ENCODE measurements at places on chromosomes 2 and 18.

GRCh38 chr2:101354420-101355311, 32.6 kb downstream of the CREG2 start:
- ATAC-seq = no peak

- no peak for ATAC-seq
Observed at GRCh38 chr18:2485983-2486382, 85.3 kb downstream of the METTL4 start.

DNA sequence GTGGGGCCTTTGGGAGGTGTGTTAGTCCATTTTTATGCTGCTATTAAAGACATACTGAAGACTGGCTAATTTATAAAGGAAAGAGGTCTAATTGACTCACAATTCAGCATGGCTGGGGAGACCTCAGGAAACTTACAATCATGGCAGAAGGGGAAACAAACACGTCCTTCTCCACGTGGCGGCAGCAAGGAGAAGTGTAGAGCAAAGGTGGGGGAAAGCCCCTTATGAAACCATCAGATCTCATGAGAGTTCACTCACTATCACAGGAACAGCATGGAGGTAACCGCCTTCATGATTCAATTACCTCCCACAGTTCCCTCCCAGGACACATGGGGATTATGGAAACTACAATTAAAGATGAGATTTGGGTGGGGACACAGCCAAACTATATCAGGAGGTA, 187.1 kb upstream of the OSR1 start:
- no peak for ATAC-seq

- no peak for ATAC-seq
Observed at GRCh38 chr18:22915337-22915736, 17.8 kb upstream of the RBBP8 start.

- ATAC-seq = no peak
Observed at GRCh38 chr2:9230881-9231280, 24.3 kb downstream of the ASAP2 start.

GRCh38 chr2:200828572-200829257, 17.0 kb downstream of the BZW1 start:
- no peak for ATAC-seq

DNA sequence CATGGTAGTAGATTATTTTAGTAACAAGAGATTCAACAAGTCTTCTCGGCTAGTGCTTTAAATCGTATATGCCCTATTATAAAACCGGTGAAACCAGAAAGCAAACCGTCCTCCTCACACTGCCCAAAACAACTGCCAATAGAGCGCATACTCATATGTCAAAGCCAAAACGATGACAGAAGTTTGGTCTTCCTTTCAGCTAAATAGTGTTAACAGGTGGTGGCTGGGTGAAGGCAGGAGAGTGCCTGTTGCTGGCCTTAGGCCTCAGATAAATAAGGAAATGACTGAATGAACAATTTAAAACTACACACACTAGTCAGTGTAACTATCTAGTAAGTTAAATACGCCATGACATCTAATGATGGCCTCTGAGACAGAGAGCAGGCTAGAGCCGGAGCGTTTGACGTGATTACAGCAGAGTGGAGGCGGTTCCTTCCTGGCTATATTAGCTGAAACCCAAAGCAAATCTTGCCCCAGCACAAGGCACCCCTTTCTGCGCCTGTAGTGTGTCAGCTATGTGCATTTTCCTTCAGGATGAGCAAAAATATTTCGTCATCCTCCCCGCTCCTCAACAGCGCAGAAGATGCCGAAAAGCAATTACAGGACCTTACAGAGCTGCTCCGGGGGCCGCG, 1.6 kb downstream of the LONRF2 start:
- no peak for ATAC-seq

- ATAC-seq = no peak
Observed at GRCh38 chr18:79490626-79491041, 94.9 kb downstream of the NFATC1 start.

GRCh38 chr2:238397356-238397755, 29.4 kb upstream of the ASB1 start:
- ATAC-seq = no peak

DNA sequence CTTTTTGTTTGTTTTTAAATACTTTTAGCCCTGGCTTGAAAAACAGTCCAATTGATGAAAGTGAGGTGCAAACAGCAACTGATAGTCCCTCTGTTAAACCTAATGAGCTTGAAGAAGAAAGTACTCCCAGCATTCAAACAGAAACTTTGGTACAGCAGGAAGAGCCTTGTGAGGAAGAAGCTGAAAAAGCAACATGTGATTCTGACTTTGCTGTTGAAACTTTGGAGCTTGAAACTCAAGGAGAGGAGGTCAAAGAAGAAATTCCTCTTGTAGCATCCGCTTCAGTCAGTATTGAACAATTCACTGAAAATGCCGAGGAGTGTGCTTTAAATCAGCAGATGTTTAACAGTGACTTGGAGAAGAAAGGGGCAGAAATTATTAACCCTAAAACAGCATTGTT, 30.6 kb upstream of the DYSF start:
- ATAC-seq = no peak

DNA sequence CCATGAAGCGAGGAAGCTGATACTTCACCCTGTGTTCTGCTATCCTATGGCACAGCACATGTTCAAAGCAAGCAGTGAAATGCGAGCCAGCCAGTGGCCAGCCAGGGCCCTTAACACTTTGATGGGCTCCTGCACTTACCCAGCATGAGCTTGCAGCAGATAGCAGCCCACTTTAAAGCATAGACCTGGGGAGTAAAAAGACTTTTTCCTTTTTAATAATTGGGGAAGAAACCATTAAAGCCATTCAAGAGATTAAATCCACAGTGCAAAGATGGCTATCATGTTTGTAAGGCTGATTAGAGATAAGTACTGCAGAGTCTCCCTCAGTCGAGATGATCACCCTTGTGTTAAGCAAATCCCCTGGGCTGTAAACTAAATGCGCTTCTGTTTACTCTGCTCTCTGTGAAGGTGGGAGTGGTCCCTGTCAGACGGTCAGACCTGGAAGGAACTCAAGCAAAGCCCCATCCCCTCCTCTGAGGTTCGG, 15.7 kb downstream of the CCBE1 start:
- peak; percentile 24 for ATAC-seq

DNA sequence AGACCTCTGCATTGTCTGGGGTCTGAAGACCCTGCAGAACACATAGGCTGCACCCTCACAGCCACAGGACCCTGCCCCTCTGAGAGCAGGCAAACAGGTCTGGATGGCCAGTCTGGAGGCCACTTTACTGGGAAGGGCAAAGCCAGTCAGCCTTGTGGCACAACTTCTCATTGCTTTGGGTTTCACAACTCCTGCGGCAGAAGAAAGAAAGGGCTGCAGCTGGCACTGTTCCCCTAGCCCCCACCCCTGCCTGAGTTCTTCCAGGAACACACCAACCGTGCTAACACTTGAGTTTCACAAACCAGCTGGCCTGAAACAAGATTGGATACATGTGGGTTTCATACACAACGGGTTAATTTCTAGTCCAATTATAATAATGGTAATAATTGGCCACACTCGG, 276.5 kb upstream of the MGAT5 start:
- no peak for ATAC-seq

- no peak for ATAC-seq
Observed at GRCh38 chr18:57205641-57206040, 58.8 kb downstream of the BOD1L2 start.

GRCh38 chr2:55839182-55839819, 84.3 kb downstream of the EFEMP1 start:
- ATAC-seq = no peak

Measured in stimulated activated memory B cell treated with anti-CD40 and anti-IgM and Interleukin-4, amounts not matched to agents 10 μg/mL and 1 μg/mL and 100 μg/mL, for 72 hours (primary cell).